Retinal pigment epithelial cell (primary cell): ENCODE measurements at places on chromosomes 12 and 14.

GRCh38 chr12:54258201-54258681 lies 21.7 kb downstream of the CBX5 start:
- no peak for DNase-seq

- no peak for DNase-seq
Observed at GRCh38 chr12:69105101-69105962, 134.0 kb upstream of the CPSF6 start.

- no peak for DNase-seq
Observed at GRCh38 chr12:4432878-4433744, 12.5 kb downstream of the FGF6 start.

- DNase-seq, result no peak
Observed at GRCh38 chr12:43579206-43579605, 27.2 kb upstream of the ADAMTS20 start.

DNA sequence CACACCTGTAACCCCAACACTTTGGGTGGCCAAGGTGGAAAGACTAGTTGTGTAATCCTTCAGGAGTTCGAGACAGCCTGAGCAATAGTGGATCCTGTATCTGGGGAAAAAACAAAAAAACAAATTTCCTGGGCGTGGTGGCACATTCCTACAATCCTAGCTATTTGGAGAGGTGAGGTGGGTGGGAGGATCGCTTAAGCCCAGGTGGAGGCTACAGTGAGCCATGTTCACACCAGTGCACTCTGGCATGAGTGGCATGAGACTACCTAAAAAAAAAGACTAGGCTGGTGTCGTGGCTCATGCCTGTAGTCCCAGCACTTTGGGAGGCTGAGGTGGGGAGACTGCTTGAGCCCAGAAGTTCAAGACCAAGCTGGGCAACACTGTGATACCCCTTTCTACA lies 17.2 kb downstream of the PTGES3 start:
- no peak for DNase-seq

DNA sequence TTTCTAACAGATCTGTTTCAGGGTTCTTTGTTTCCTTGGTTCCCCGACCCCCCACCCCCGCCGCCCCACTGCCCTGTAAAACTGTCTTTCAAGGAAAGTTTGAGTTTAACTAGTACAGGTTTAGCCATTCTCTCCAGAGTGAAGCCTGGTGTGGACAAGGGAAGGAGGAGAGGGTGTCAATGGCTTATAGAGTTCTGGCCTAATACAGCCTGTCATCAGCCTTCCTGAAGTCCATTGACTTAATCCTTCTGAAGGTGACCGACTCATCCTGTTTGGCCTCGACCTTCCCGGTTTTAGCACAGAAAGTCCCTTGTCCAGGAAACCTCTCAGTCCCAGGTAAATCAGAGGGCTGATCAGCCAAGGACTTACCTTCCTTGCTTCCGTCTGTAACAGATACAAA lies 11.0 kb upstream of the P2RX4 start:
- DNase-seq, result no peak
